ENCODE measurements at places on chromosomes 2 and 18.

DNA sequence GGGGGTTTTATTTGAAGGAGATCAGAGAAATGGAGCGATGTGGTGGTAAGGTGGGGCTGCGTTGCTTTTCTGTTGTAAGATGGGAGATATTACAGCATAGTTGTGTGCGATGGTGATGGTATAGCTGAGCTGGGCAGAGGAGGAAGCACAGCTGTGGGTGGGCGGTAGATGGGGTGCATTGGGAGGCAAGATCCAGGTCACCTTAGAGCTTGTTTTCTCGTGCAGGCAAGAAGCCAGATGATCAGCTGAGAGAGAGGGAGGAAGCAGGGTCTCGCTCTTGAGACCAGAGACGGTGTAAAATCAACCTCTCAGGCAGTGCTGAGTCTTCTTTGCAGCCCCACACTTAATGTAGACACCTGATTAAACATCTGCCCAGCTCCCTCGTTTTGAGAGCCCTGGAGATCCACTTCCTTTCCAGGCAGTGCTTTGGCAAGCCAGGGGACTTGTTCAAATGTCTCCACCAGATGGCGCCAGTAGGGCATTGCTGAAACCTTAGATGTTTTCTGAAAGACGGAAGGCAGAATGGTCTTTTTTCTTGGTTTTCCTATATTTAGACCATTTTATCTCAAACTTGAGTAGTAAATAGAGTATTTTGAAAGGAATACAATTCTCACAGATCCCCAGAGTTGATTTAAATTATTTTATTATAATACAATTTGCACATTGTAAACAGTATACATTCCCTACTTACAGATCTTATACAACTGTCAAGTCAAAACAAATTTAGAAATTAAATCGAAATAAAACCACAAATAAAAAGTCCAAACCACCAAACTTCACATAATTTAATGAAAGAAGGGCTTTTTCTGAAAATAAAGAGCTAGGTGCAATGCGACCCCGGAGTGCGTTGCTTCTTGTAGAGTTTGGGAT, 21.1 kb upstream of the LYPD6B start:
- DNase-seq: peak; percentile 54

GRCh38 chr18:59358414-59358711, 702 bp downstream of the LMAN1 start:
- peak; percentile 3 for DNase-seq

GRCh38 chr2:36780231-36780839, 83.8 kb downstream of the VIT start:
- no peak for DNase-seq

- no peak for DNase-seq
These were observed 20.1 kb upstream of the SCYGR2 start for GRCh38 chr2:227578642-227579041.

DNA sequence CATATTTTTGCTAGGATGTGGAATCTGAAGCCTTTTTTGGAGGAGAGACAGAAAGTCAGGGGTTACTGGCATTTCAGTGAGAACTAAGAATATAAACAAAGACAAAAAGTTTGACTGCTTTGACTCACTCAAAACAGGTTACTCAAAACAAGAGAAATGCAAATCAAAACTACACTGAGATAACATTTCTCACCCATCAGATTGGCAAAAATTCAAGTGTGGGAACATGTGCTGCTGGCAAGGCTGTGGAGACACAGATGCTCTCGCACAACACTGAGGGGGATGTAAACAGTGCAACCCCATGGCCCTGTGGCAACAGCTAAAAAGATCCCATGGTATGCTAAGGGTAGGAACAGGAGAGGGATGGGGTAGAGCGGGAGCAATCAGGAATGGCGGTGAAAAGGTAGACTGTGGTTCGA, 86.6 kb downstream of the DTNB start:
- no peak for DNase-seq

GRCh38 chr2:20378891-20379519, 28.4 kb upstream of the PUM2 start:
- DNase-seq: no peak

DNA sequence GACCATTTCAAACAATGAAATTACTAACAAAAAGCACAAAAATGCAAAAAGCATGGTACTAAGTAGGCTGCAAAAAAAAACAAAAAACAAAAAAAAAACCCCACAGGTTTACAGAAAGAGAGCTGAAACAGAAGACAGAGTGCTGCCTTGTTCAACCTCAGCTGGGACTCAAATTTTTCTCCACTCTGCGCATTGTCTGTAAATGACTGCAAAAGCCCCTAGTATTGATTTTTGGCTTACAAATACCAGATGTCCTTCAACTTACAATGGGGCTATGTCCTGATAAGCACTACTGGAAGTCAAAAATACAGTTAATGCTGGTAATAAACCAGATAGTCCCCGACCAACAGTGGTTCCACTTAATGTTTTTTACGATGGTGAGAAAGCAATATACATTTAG, 42.2 kb downstream of the UBE2E3 start:
- no peak for DNase-seq

DNA sequence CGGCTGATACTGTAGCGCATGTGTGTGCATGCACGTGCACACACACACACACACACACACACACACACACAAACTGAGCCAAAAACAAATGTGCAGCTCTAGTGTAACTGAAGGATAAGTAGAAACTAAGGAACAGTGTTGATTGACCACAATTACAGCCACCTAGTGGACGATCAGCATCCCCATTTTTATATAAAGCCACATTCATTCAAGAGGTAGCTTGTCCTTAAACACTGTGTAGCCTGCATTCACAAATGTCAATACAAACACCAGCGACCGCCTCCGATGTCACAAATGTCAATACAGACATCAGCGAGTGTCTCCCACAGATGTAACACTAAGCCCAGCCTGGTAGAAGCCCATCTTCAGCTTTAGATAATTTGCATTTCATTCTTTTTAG, 167.4 kb downstream of the PTGR3 start:
- no peak for DNase-seq

DNA sequence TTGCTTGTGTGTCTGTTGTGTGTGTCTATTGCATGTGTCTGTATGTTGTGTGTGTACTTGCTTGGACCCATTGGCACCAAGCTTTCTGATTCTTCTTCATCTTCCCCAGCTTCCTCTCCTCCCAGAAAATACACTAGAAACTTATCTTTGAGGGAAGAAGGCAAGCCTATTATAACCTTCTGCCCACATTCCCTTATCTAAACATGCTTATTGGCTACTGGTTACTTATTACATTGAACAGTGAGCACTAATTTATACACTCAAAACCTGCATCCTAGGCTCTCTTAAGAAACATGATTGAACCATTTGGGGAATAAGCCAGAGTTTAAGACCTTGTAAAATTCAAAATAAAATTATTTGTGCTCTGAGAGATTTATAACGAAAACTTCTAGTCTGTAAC, 26.5 kb downstream of the SLC9A4 start:
- DNase-seq: no peak

- no peak for DNase-seq
These were observed 160.0 kb downstream of the STK39 start for GRCh38 chr2:168087401-168087800.

GRCh38 chr18:55821219-55821618, 233.2 kb upstream of the TCF4 start:
- DNase-seq: no peak

DNA sequence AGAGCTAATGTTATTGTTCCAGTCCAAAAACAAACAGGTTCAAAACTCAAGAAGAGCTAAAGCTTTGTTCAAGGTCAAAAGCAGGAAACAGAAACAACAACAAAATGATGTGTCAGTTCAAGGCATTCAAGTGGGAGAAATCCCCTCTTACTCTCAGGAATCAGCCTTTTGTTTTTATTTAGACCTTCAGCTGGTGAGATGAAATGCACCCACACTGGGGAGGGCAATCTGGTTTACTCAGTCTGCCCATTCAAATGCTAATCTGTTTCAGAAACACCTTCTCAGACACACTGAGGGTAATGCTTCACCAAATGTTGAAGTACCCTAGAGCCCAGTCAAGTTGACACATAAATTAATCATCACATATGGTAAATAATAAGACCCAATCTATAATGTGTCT, 150.6 kb downstream of the TMX3 start:
- no peak for DNase-seq

- DNase-seq: no peak
These were observed 170.1 kb downstream of the FHOD3 start for GRCh38 chr18:36467614-36468013.

DNA sequence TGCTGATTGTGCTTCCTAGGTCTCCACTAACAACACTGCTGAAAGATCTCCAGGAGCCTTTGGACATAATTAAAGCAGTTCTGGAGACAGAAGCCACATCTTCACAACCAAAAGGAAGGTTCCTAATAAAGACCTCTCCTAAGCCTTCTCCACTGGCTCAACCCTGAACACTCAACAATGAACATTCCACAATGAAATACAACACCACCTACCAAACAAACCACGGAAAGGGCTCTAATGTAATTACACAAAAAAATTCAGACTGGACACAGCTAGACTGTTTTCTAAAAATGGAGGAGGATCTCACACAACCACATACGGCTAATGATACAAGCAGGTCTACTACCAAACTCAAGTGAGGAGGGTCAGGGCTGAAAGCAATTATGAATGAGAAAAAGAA, 43.6 kb downstream of the NOL10 start:
- no peak for DNase-seq

GRCh38 chr2:57376985-57377384, 669.6 kb upstream of the VRK2 start:
- no peak for DNase-seq

DNA sequence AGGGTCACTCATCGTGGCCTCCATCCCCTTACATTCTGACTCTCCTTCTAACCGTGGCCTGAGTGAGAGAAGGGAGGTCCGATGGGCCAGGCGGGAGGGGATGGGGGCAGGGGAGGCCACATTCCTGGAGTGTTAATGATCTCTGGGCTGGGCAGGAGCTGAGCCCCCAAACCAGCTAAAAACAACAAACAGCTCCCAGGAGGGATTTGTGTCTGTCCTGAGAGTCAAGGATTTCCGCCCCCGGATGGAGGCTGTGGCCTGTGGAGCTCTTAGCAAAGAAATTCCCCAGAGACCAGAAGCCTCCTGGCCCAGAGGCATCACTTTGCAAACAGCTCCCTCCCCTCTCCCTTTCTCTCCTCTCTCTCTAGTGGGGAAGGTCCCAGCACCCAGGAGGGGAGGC, 23.5 kb downstream of the EMX1 start:
- no peak for DNase-seq

GRCh38 chr2:144323946-144324345, 196.0 kb downstream of the ZEB2 start:
- no peak for DNase-seq
